PC-3 (cell line): ENCODE measurements at places on chromosomes 1 and 21. TPM values are rescaled to one million over a fixed set of nuclear protein-coding genes. Genes with fewer than 3 reads are reported as not detected.

Gene NTRK1
- 0.15 and 0.40 TPM in 2 replicates for total RNA-seq

Gene DCST1
- total RNA-seq = not detected in 2 replicates

Gene MAP1LC3C
- total RNA-seq = not detected in 2 replicates

Gene POFUT2
- 19.6 and 28.2 TPM in 2 replicates for total RNA-seq

- H3K4me3 ChIP-seq = no peak overlapping the region
- peak overlapping the region; percentile 1 for H3K27ac ChIP-seq
- no peaks in the 10 kb centered on the region for H3K27me3 ChIP-seq
- DNase-seq = peak; percentile 62
- peaks cover 28% of the 10 kb centered on the region for H3K4me1 ChIP-seq
Observed at GRCh38 chr1:200428482-200429205, 18.8 kb upstream of the ZNF281 start.
